ENCODE measurements at places on chromosomes 16 and 17.

GRCh38 chr17:31418773-31419350, 27.4 kb downstream of the RAB11FIP4 start:
- no peak for DNase-seq

- no peak for DNase-seq
Measured at GRCh38 chr16:57531253-57531575, 5.2 kb downstream of the CCDC102A start.

DNA sequence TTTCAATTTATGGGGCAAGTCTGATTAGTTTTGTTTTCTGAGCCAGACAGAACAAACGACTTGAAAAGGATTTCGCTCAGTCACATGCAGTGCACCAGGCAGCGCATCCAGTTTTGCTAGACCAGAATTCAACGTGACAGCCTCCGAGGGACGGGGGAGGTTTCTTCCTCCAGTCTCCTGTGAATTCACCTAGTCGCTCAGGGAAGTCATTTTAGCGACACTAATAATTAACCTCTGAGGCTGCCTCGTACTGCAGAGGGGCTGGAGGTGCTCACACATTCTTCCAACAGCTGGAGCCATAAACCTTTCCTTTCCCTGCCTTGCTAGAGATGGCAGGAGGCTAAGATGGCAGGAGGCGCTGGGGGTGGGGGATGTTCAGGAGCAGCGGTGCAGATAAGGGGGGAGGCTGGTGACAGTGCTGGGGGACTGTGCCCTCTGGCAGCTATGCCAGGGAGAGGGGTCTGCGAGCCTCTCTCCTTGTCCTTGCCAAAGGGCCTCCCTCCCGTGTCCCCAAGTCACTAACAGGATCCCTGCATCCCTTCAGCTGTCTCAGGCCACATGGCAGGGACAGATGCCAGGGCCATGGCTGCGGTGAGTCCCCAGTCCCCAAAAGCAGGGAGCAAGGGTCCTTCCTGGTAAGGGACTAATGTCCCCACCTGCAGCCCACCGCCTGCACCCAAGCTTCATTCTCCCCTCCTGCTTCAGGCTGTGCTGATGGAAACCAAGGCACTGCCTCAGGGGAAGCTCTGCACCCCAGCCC, 24.0 kb downstream of the MXRA7 start:
- DNase-seq: no peak

DNA sequence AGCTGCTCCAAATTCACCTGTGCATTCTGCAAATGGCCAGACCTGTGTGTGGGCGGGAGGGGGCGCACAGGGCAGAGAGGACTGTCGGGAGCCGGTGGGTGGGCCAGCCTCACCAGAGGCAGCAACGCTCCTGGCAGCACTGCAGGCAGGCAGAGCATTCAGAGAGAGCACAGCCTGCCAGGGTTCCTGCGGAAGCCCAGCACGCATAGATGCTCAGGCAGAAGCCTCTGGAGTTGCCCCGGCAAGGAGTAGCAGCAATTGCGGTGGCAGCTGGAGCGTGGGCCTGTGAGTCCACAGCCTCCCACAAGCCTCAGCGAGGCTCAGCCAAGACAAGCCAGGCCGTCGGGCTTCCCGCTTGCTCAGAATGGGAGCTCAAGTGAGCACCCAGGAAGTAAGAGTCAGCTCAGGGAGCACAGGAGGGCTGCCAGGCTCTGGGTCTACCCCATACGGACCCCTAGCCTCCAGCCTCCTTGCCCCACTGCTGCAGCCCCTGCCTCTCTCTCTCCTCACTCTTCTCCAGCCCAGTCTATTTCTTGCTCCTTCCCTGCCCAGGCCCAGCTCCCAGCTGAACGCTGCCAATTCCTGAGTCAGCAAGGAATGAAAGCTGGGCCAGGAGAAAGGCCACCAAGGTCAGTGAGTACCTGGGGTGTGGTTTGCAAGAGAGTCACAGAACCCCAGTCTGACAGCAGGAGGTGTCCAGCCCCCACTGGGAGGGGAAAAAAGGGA, 9.6 kb downstream of the EMC6 start:
- DNase-seq: no peak

- no peak for DNase-seq
Measured at GRCh38 chr17:1930337-1930645, 94.8 kb downstream of the RTN4RL1 start.

GRCh38 chr16:46482895-46483294, 138.3 kb downstream of the SHCBP1 start:
- no peak for DNase-seq
